ENCODE measurements at places on chromosomes 11 and 22. TPM values are rescaled to one million over a fixed set of nuclear protein-coding genes. Genes with fewer than 3 reads are reported as not detected.

DNA sequence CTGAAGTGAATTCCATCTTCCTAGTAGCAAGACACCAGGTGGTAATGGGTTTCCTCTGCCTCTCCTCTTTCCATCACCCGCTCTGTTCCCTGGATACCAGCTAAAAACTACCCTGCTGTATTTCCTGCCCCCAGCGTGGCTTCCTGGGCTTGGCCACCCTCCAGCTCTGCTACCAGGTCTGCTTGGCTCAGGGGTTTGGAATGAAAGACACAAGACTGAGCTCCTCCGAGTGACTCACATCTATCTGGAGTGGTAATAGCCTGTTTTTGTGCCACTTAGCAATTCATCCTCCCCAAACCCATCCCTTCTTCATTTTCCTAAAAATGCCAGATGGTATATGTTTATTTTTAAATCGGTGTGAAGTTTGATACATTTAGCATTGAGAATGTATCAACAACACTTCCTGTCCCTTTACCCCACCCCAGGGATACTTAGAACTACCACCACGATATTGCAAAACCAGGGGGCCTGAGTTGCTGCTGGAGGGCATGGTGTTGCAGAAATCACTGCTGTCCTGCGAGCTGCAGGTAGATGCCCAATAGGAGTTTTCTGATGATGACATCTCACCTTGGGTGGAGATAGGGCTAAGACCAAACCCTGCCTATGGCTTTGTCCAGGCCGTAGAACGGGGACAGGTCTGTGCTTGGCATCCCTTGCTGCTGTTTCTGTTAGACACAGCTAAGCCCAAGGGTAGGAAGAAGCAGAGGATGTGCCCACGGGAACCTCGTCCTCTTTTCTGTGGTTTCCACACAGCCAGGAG, 7.5 kb upstream of the MICAL3 start:
- no peak for DNase-seq

DNA sequence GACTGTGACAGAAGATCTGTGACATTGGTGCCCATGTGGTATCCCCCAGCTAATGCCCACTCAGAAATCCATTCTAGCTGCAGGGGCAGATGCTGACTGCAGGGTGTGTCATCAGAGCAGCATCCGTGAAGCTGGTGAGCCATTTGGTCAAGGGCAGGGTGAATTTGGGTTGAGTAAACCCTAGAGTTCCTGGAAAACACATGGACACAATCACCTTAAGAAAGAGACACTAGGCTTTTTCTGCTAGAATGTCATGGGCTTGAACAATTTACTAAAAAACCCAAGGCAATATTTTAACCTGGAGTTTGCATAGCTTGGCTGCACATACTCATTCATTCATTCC, 100.0 kb downstream of the ADAMTS15 start:
- no peak for DNase-seq

DNA sequence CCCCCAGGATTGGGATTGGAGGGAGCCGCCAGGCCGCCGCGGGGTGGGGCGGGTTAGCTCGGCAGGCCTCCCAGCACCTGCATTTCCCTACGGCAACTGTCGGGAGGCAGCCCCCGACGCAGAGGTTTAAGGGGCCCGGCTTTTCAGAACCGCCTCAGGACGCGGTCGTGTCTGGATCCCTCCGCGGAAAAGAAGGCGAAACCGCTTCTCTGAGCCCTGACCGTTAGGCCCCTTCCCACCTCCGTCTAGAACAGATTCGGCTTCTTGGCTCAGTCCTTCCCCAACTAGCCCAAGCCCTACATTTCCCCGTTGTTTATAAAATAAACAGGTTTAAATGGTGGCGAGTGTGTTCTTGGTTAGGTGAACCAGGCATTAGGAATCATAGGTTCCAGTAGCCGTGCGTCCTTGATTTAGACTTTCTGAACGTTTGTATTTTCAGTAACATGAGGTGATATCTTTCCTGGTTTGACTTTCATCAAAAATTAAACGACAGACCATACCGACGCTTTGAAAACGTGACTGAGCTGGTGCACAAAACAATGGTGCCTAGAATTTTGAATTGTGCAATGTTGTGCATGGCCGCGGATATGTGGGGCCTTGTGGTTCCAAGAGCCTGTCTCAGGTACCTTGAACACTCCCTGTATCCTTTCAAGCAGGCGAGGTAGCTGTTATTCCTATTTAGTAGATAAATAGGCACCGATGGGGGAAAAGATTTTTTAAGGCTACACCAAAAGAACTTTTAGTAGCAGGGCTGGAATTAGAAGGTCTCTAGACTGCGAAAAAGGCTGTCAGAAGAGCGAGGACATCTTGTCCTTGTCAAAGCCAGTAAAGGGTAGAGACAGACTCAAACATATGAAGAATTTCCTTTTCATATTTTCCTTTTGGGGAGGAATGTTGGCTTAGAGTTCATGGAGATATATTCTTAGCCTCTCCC, 1.2 kb upstream of the HSPA8 start:
- peak; percentile 66 for DNase-seq

DNA sequence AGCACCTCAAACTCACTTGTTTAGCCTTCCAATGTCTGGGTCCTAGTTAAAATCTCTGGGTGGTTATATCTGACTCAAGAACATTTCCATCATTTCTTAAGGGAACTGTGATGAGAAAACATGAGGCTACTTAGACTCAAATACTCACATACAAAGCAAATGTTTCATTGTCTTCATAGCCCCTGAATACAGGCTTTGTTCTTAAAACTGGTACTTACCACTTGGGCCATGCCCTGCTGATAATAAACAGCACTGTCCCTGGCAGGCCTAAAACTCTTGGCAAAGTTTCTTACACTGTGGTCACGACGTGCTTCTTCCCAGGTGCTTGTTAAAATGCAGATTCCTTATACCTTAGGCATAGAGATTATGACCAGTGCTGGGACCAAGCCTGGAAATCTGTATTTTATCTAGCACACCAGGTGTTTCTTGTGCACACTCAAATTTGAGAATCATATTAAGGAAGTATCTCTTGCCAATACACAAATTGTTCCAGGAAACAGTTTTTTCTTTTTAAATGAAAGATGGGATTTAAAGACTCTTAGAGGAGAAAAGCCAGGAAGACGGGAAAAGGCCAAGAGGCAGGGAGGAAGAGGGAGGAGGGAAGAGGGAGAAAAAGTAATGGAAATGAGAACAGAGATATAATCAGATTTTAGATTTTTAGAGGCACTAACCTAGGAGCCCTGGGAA, 287.9 kb upstream of the MPPED2 start:
- no peak for DNase-seq

GRCh38 chr11:63608353-63609345, 5.6 kb downstream of the PLAAT3 start:
- DNase-seq, result no peak

SUSD2 gene
- polyA plus RNA-seq, result 0.85 TPM

SCO2 gene
- 6.1 TPM for polyA plus RNA-seq

Measured in hindlimb muscle (tissue), 1 donor.